Activated CD4-positive, alpha-beta T cell treated with anti-CD3 and anti-CD28 coated beads, Interleukin-10, Interleukin-2, amounts not matched to agents 100 ng/mL and 50 ng/mL, durations not matched to agents 16 hours and 8 hours (primary cell): ENCODE measurements at places on chromosomes 7 and 10.

DNA sequence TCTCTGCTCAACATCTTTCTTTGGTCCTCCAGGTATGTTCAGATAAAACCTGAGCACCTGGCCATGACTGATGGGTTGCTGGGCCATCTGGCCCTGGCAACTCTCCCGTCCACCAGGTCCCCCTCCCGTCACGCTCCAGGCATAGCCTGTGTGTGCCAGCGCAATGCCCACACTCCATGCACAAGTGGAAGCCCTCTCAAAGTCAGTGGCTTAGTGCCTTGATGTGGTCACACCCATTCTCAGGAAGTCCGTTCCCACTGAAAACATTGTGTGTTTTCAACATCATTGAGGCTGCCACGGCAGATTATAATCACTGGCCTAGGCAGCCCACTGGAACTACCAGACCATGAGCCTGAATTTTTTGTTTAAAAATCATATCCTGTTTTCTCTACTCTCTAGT, 170.6 kb upstream of the LANCL2 start:
- no peak for DNase-seq

DNA sequence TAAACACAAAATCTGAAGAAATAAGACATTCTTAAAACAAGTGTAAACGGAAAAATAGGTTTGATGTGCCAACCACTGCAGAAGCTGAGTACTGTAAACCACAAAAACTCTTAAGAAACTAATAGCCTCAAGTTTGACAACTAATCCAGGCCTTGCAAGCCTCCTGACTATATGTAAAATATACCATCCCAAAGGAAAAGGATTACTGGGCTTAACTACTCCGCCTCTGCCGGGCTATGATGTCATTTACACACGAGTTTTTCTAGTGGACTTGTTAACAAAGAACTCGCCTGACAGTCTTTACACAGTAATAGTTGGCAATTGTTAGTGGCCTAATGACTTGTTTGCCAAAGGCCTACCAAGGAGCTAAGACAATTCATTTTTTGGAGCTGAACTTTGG, 2.1 kb downstream of the KIF5B start:
- peak; percentile 23 for DNase-seq

DNA sequence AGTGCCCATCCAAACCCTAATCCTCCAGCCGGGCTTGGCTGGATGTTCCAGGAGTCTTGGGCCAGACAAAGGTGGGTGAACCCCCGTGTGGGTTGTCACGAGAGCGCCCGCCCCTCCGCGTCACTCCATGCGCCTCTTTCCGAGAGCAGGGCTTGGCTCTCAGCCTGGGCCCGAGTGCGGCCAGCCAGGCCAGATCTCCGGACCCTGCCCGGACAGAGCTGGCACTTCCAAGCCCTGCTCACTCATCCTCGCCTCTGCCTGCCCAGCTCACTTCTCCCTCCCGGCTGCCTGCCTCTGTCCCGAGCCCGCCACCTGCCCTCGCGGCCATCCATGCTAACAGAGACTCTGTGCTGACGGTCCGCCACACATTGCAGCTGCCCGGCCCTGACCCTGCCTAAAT, 34.6 kb downstream of the AGAP3 start:
- DNase-seq, result no peak

DNA sequence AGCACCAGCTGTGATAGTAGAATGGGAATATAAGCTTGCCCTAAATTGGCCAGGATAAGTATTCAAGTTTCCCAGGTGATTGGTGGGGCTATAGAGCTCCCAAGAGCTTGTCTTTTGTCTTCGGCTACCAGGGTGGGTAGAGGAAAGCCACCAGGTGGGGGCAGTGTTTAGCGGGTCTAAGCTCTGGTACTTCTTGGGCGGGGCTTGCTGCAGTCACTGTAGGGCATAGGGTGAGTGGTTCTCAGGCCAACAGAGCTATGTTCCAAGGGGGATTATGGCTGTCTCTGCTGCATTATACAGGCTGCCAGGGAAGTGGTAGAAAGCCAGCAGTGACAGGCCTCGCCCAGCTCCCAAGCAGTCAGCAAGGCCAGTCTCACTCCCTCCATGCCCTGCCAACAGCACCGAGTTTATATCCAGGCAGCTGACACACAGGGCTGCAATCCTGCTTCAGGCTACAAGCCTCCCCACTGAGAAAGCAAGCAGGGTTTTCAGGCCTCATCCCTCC, 110.7 kb downstream of the ZNF467 start:
- peak; percentile 70 for DNase-seq

- DNase-seq, result peak; percentile 18
Observed at GRCh38 chr7:101952355-101953247, 135.2 kb downstream of the CUX1 start.

- no peak for DNase-seq
Observed at GRCh38 chr7:52635021-52635420, 400.4 kb upstream of the POM121L12 start.

GRCh38 chr10:95451568-95452524, 109.3 kb downstream of the SORBS1 start:
- DNase-seq, result no peak

- DNase-seq, result no peak
Observed at GRCh38 chr10:44511601-44512000, 126.7 kb upstream of the CXCL12 start.

- DNase-seq, result no peak
Observed at GRCh38 chr10:122181041-122181732, 89.9 kb upstream of the BTBD16 start.

- no peak for DNase-seq
Observed at GRCh38 chr7:77858278-77858677, 59.7 kb downstream of the PHTF2 start.

DNA sequence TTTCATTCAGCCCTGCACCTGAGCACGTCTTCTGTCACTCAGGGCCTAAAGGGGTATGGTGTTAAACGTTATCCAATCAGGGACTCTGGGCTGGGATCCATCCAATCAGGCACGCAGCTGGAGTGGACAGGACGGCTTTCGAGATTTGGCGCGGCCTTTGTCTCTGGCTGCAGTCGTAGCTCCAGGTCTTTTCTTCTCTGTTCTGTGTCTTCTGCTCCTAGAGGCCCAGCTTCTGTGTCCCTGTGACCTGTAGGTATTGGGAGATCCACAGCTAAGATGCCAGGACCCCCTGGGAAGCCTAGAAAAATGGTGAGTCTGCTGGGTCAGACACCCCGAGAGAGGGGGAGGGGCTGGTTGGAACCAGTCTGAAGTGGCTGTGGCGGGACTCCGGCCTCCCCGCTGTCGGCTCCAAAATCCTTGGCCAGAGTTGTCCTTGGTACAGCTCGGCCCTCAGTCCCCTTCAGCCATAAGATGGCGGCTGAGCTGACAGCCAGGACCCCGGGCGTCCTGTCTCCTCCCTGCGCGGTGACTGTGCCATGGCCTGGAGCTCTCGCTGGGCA, 11.7 kb upstream of the ZNF680 start:
- no peak for DNase-seq

- no peak for DNase-seq
Observed at GRCh38 chr7:28551331-28551730, 139.0 kb downstream of the CREB5 start.

GRCh38 chr10:97321032-97321803, 2.1 kb downstream of the FRAT1 start:
- no peak for DNase-seq

GRCh38 chr10:19795684-19796083, 20.5 kb upstream of the PLXDC2 start:
- no peak for DNase-seq

- DNase-seq, result peak; percentile 62
Observed at GRCh38 chr7:73606801-73607691, 17.3 kb downstream of the MLXIPL start.

DNA sequence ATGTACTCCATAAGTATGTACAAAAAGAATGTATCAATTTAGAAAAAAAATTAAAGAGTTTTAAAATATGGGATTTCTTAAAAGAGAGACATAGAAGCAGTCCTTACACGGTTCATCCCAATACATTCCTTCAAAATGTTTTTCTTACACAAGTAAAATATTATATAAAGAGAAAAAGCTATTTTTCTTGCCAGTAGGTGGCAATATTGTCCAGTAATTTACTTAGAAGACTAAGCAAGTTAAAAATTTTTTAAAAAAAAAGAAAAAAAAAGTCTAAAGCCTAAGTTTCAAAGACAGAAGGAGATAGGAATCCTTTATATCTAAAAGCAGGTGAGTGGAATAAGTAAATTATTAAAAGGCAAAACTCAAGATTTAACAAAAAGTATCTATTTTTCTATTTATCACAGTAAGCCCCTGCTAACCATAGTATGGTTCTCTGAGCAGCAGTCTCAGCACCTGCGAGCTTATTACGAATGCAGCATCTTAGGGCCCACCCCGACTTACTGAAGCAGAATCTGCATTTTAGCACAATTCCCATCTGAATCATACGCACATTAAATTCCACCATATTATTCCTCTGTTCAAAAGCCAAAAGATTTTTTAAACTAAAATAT, 240.6 kb downstream of the DGKI start:
- DNase-seq, result peak; percentile 14

GRCh38 chr7:145951566-145951965, 165.0 kb upstream of the CNTNAP2 start:
- DNase-seq, result no peak

GRCh38 chr7:54946271-54946670, 72.5 kb upstream of the EGFR start:
- no peak for DNase-seq

- no peak for DNase-seq
Observed at GRCh38 chr7:73778801-73779389, 8.8 kb upstream of the CLDN3 start.

GRCh38 chr10:99828464-99828863, 46.0 kb downstream of the ABCC2 start:
- peak; percentile 58 for DNase-seq

- no peak for DNase-seq
Observed at GRCh38 chr10:116708391-116708821, 34.0 kb downstream of the HSPA12A start.
